Aorta (tissue), 5 donors: ENCODE measurements at places on chromosomes 1 and 21.

GRCh38 chr1:175287377-175287776, 94.8 kb upstream of the KIAA0040 start:
- DNase-seq: no peak

DNA sequence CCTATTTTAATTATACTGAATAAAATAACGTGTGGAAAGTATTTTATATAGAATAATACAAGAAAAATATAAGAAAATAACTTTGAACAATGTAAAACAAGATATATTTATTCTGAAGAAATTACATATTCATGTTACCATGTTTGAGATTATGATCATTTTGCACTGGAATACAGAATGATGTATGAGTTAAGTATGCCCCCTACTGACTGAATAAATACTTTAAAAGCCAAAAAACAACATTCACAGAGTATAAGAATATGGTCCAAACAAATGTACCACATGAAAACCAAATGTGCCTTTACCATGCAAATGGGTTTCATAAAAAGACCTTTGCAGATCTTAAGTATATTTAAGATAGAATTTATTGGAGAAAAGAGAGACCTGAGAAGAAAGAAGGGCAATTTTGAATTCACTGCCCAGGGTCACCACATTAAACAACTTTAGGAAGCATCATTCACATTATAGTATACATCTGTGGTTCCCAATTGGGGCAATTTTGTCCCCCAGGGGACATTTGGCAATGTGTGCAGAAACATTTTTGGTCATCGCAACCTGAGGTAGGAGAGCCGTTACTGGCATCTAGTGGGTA, 136.6 kb upstream of the GFI1 start:
- no peak for DNase-seq

DNA sequence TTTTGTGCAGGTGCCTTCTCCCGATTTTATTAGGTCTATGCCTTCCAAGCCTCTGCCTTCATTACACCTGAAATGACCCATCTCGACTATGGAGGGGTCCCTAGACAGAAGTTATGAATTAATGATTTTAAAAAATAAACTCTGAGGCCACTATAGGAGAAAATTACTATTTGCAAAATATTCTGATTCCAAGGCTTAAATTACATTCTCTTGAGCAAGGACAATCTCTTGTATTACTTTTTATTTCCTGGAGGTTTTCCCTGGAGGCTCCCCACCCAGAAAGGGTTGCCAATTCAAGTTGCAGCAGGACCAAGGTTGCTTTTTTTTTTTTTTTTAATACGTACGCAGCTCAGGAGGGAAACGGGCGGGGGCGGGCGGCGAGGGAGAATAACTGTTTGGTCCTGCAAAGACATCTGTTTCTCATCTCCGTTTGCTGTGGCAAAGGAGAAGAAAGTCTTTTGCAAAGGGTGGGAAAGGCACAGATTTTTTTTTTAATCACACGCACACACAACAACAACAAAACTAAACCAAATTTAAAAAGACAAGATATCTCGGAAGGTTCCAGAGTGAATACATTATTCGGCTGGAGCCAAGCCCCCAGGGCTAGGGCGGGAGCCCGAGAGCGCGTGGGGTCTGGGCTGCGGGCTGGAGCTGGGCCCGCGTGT, 618 bp upstream of the SERTAD4 start:
- DNase-seq: no peak

DNA sequence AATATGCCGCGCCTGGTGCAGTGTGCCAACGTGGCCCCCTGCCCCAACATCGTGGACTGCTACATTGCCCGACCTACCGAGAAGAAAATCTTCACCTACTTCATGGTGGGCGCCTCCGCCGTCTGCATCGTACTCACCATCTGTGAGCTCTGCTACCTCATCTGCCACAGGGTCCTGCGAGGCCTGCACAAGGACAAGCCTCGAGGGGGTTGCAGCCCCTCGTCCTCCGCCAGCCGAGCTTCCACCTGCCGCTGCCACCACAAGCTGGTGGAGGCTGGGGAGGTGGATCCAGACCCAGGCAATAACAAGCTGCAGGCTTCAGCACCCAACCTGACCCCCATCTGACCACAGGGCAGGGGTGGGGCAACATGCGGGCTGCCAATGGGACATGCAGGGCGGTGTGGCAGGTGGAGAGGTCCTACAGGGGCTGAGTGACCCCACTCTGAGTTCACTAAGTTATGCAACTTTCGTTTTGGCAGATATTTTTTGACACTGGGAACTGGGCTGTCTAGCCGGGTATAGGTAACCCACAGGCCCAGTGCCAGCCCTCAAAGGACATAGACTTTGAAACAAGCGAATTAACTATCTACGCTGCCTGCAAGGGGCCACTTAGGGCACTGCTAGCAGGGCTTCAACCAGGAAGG, 4.3 kb downstream of the GJB3 start:
- DNase-seq: peak; percentile 58

GRCh38 chr1:182527680-182528079, 61.4 kb downstream of the RNASEL start:
- no peak for DNase-seq
